ENCODE measurements at places on chromosomes 16 and 17. TPM values are rescaled to one million over a fixed set of nuclear protein-coding genes. Genes with fewer than 3 reads are reported as not detected.

- DNase-seq, result no peak
Observed at GRCh38 chr17:59491353-59492090, 73.9 kb upstream of the DHX40 start.

GRCh38 chr17:61583242-61583641, 7.8 kb downstream of the NACA2 start:
- no peak for DNase-seq

DNA sequence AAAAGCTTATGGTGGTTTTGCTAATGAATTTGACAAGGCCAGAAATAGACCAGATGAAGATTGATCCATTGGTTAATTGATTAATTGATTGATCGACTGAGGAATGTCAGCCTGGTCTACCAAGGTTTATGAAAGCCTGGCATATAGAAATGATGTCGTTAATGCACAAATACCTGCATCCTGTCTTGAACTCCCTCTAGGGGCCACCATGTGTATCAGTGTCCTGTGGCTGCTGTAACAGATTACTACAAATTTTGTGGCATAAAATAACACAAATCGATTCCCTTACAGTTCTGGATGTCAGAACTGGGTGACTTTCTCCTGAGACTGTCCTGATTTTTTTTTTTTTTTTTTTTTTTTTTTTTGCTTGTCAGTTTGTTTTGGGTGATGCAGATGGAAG, 553.2 kb downstream of the MAF start:
- no peak for DNase-seq

- no peak for DNase-seq
Observed at GRCh38 chr17:15039366-15039765, 225.8 kb downstream of the PMP22 start.

DNA sequence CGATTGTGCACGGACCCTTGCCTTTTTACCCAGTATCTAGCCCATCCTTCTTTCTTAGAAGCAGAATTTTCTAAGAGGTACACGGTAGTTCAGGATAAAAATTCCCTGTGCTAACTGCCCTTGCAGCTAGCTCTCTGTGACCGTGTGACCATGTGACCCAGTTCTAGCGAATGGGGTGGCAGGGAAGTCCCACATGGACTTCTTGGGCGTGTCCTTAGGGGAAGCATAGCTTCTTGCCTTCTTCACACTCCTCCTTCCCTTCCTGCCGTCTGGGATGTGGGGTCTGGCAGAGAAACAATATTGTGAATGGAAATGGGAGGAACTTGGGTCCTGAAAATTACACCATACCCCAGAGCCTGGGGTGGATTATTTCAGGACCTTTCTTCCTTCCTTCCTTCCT, 670.7 kb downstream of the MAF start:
- no peak for DNase-seq

DNA sequence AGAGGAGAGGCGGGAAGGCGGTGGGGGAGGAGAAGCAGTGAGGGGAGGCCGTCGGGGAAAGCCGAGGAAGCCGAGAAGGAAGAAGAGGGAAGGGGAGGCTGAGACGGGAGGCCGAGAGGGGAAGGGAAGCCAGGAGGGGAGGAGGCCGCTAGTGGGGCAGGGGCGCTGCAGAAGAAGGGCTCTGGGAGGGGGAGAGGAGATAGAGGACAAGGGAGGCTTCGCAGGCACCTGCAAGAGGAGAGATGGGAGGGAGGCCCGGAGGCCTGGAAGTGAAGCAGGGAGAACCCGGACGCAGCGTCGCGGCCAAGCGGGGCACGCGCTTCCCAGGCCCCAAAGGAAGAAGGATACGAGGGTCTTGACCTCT, 2.3 kb downstream of the C17orf58 start:
- no peak for DNase-seq

DNA sequence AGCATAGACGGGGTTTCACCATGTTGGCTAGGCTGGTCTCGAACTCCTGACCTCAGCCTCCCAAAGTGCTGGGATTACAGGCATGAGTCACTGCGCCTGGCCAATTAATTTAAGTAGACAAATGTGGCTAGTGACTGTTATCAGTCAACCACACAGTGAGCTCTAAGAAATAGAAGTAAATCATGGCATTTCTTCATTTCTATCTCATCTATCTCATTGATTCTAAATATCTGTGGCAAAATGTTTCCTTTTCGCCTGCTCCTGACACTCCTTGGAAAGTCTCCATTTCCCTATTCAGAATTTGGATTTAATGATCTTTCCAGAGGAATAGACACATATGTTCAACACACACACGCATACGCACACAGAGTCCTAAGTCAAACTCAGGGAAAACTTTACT, 81.3 kb downstream of the HIC1 start:
- no peak for DNase-seq

DNA sequence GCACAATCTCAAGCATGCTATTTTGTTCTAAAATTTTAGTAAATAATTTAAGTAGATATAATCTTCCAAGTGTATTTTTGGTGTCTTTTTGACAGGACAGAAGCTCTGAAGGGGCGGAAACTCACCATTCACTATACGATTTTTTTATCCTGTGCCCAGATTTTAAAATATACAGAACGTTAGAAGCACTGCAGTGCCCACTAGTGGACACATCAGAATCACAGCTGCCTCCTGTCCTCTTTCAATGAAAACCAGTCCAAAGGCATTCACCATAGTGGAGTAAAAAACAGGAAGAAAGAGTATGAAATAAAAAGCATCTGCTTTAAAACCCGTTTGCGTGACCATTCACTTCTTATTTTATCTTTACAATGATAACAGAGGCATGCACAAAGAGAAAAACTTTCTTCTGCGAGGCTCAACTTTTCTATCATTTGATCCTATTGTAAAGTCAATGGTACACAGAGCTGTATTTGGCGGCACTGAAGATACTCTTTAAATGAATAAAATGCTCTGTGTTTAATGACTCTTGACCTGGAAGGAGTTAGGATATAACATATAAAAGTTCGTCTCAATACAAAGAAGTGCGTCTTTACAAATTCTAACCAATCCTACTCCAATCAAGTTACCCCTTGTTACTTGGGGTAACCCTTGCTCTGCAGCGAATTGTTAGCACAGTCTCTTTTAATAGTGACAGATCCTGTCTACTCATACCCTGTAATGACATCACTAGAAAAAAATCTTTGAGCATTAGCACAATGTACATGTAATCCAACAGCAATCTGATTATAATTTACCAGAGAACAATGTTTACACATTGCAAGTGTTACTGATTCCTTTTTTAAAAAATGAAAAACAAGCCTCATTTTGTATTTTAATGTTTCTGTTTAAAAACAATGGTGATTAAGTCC, 339.8 kb upstream of the PSMD7 start:
- DNase-seq, result no peak

DNA sequence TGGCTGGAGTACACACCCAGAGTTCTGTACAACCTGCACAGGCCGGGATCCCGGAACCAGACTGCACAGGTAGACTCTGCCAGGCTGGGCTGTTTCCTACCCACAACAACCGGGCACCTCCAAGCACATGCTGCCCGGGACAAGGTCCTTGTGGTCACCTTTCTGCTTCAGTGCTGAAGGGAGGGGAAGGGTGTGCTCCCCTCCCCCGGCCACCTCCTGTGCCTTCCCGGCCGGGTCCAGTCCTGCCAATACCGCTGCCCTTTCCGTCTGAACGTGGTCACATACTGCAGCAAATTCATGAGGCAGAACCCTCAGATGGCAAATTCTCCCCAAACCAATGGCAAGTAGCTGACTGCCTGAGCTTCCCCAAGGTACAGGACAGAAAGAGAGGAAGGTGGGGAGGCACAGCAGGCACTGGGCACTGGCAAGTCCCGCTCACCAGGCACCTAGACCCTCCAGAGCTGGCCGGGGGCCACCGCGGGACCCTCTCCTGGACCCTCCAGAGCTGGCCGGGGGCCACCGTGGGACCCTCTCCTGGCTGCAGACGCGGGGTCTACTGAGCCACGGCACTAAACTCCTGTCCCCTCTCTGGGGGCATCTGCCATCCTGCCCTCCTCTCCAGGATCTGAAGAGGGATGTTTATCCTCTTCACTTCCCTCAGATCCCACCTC, 22.8 kb downstream of the SLC43A2 start:
- DNase-seq, result no peak

- no peak for DNase-seq
Observed at GRCh38 chr16:51222016-51222415, 70.9 kb upstream of the SALL1 start.

- DNase-seq, result no peak
Observed at GRCh38 chr17:80055597-80055996, 19.2 kb downstream of the CCDC40 start.

DNA sequence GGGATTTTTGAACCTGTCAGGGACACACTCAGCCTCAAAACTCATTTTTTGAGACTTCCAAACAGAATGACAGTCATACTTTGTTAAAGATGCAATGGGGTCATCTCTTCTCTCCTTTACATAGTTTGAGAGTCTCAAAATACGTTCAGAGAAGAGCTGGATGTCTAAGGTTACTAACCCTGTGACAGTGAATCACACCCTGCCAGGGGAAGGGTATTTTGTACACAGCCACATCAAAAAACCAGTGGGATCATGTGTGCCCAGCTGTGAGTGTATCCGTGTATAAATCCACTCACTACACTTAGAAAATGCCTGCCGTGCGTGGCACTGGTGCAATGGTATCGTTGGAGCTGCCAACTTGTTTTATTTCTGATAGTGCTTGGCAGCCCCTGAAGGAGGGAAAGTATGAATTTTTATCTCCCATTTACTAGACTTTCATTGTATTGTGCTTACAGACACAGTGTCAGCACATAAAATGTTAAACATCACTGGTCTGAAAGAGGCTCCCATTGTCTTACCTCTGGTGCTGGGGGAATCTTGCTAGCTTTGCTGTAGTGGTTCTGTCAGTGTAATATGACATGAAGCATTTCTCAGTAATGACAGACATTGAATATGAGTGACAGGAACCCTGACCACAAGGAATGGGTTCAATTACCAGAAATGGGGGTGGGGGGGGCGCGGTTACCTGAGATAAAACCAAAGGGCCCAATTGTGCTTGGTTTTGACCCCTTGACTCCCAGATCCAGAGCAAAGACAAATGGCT, 256.3 kb downstream of the FTO start:
- DNase-seq, result no peak

DNA sequence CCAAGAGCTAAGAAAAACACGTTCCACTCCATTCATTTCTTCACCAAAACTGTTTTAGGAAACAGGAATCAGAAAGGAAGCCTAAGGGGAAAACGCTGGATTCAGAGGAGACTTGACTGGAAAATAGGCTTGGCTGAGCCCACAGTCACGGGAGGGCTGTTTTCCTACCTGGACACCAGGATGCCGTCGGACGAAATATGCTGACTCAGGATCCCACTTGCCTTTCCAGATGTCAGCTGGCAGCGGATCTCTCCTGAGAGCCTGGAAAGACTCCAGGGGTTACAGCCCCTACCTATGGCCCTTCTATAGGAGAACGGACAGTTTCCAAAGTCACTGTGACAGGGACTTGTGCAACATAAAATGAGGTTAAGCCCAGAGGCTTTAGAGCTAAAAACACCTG, 245.1 kb downstream of the C16orf95 start:
- DNase-seq, result no peak

DNA sequence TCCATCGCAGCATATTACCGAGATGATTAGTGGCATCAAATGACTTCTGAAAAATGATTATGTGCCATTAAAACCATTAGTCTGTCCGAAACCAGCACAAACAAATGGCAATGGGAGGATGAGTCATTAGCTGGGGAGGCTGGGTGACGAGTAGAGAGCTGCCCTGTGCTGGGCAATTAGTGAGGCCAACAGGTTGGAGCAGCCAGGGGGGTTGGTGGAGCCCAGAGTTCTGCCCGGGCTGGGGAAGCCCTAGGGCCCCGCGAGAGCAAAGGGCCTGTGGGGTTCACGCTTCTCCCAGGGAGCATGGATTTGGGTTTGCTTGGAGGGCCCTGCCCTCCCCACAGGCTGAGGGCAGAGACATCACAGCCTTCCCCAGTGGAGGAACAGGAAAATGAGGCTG, 152.1 kb upstream of the RPL38 start:
- DNase-seq, result no peak

GRCh38 chr16:27239026-27239425, 29.5 kb downstream of the NSMCE1 start:
- DNase-seq, result no peak

- DNase-seq, result no peak
Observed at GRCh38 chr17:57305908-57306504, 49.7 kb downstream of the MSI2 start.

DNA sequence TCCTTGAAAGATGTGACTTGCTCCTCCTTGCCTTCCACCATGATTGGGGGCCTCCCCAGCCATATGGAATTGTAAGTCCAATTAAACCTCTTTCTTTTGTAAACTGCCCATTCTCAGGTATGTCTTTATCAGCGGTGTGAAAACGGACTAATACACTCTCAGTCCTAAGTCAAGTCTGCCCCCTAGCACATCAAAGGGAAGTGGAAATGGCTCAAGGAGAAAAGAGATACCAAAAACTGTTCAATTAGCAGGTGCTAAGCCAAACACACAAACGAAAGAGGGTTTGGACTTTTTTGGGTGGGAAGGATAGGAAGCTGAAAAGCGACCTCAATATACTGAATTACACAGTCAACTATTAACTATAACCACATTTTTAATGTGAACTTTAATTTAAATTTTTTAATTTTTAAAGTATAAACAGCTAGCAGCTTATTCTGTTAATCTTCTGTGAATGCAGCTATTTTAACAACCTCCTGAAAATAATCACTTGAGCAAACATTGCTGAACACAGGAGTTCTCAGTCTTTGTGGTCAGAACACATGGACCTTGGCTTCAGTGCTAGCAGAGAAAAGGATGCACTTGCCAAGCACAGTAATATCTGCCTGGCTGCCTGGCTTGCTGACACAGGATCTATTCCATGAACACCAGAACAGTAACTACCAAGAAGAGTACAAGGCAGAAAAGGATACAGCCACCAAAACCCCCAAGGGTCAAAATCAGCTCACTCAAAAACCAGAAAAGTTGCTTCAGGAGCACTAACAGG, 10.9 kb downstream of the ZNF18 start:
- DNase-seq, result no peak

- no peak for DNase-seq
Observed at GRCh38 chr17:35568561-35568960, 7.9 kb upstream of the SLFN14 start.

- DNase-seq, result no peak
Observed at GRCh38 chr17:81889602-81890001, 1.8 kb downstream of the ALYREF start.

Gene ZNF821
- 8.8 TPM for total RNA-seq

Gene NUPR1
- 62.1 TPM for total RNA-seq

Gene CDH11
- total RNA-seq, result 45.2 TPM

Gene KRTAP4-4
- total RNA-seq, result not detected

Gene RDM1
- total RNA-seq, result 0.49 TPM

Gene TERB1
- not detected for total RNA-seq

Gene ARSG
- total RNA-seq, result 8.1 TPM

Gene ODAD4
- 1.7 TPM for total RNA-seq

Gene LDHD
- total RNA-seq, result 10.1 TPM

Gene ZPBP2
- total RNA-seq, result not detected

Gene TMEM98
- total RNA-seq, result 85.0 TPM

Gene HOXB9
- not detected for total RNA-seq

Gene KIF2B
- not detected for total RNA-seq

Measured in vagina (tissue), 2 donors.